ENCODE measurements at places on chromosomes 4 and X.
A peak's percentile ranks its signal among the peaks of the same experiment; 100 is the strongest.

DNA sequence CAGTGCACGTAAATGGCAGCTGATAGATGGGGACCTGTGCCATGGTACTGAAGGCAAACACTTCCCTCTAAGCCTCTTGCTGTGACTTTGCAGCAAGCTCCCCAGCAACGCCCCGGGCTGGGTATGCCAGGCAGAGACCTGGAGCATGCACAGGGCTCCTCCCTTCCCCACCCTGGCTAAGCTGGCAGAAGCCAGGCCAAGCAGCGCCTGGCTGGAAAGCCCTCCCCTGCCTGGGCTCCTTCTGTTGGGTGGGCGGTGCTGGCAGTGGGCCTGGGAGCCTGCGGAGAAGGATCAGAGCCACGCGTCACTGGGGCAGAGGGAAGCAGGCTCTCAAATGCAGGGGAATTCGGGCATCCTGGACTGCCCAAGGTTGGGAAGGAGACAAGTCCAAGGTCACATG, 3.6 kb downstream of the ATP2B3 start:
- DNase-seq = no peak

DNA sequence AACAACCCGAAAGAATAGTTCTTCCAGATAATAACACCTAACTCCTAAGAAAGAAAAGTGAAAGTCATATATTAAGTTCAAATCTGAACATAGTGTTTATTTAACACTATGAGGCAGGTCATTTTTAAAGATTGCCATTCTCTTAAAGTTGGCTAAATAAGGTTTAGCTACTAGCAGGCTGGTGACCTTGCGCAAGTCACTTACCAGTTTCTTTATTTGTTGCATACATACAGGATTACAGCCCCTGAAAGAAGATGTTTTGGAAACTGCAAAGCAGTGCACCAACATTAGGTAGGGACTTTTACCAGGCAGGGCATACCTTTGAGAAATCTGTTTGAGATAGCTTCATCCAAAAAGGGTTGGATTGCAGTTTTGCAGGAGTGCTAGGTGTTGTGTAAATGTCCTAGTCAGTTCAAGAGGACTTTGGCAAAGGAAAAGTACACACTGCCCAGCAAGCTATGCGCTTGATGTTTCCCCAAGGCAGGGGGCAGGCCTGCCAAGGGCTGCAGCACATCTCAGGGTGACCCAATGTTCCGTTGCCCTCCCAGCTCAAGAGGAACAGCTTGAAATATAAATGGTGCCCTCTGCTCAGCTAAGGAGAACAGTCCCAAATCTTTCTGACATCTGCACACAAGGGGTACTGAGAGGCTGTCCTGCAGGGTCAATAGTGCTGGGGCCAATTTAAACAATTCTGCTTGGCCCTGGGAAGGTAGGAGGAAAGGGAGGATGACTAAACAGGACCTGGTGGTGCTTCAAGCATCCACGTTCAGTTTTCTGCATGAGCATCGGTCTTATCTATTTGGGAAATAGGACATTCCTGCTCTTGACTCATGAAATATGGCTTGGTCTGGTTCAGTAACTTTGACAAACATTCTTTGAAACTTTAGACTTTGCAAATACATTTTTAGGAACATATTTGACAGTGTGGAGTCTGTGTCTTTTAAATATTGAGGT, 130.8 kb downstream of the COL4A6 start:
- DNase-seq = no peak

- peak; percentile 91 for DNase-seq
Observed at GRCh38 chrX:53093748-53094581, at the start of gene KANTR. Gene KANTR (plus strand): TSS chrX:53094142. CDS start chrX:53124273, 30,131 bp downstream.

DNA sequence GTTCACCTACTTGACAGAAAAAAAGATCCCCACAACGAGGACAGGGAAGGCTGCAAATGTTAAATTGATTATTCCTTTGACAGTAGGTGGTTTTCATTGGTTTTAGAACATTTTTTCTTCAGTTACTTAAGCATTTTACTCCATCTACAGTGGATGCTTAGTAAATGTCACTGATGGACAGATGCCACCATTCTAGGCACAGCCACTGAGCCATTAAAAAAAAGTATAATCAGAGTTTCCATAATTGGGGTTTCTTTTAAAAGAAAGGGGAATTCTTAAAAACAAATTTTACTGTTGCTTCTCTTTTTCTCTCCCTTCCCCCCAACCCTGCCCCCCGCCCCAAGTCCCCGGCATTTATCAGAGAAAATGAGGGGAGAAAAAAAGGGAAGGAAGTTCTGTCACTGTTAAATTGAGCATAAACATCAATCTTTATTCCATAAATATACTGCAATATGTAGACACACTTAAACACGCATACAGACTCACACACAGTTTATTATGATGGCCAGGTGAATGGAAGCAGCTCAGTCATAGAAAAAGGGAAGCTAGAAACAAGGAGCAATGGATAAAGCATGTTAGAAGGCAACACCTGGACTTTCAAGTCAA, 79.7 kb upstream of the PRPS2 start:
- DNase-seq = no peak

DNA sequence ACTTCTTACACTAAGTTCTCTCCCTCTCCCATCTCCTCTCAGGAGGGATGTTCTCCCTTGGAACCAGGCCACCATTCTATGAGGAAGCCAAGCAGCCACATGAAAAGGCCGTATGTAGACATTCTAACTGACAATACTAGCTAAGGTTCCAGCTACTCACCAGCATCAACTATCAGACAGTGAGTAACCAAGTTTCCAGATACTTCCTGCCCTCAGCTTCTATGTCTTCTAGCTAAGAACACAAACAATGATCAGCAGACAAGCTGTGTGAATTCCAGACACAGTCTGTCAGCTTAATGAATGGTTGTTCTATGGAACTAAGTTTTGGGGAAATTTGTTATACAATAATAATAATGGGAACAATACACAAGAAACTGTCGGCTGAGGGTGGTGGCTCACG, 50.8 kb downstream of the SMIM14 start:
- DNase-seq = no peak

GRCh38 chrX:63283348-63283747, 67.8 kb downstream of the SPIN4 start:
- DNase-seq = no peak

DNA sequence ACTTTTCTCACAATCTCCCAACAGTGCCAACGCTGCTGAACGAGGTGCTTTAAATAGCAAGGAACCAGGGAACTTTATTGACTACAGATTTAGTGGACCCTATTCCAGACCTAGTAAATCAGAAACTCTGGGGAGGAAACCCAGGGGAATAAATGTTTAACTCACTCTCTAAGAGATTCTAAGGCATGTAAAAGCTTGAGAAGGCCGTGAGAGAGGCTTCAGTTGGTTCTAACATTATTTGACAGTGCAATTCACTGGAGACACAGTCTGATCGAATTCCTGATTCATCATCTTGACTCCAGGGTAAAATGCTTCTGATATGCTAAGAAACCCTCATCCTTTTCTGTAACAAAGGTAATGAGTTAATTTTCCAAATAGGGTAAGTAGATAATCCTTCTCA, 494.4 kb downstream of the KCNIP4 start:
- no peak for DNase-seq

- no peak for DNase-seq
Observed at GRCh38 chr4:56078866-56079265, 130.1 kb downstream of the CEP135 start.
